ENCODE measurements at places on chromosomes 13 and 19.
A peak's percentile ranks its signal among the peaks of the same experiment; 100 is the strongest.

DNA sequence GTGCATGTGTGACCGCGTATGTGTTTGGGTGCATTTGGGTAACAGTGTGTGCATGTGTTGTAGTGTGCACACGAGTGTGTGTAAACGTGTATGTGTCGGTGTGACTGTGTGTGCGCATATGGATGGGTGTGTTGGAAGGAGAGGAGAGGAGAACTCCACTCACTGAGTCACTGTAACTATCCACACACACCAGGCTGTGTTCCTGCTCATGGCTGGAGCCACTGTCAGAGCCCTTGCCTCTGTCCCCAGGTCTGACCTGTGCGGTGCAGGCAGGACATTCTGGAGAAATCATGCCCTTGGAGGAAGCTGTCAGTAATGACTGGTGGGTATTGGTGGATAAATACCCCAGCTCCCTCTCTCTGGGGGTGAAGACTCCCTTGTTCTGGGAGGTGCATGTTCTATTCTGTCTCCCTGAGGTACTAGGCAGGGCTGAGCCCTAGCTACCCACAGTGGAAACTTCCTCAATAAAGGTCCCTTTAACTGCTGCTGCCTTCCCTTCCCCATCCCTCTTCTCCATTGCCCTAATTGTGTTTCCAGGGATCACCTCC lies 48.4 kb downstream of the CYP4F22 start:
- no peak for DNase-seq

DNA sequence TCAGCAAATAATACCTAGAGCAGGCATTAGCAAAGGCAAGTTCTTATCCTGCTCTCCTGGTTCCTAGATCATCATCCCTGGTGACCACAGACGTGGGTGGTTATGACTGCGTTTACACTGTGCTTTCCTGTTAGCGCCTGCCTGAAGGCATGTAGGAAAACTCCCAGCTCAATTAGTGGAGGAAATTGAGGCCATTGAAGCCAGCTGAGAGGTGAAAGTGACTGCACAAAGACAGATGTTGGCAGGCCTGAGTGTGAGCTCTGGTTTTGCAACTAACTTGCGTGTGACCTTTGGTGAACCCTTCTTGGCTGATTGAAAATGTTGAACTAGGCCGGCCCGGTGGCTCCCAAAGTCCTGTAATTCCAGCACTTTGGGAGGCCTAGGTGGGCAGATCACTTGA lies 17.5 kb upstream of the NWD1 start:
- DNase-seq: no peak

DNA sequence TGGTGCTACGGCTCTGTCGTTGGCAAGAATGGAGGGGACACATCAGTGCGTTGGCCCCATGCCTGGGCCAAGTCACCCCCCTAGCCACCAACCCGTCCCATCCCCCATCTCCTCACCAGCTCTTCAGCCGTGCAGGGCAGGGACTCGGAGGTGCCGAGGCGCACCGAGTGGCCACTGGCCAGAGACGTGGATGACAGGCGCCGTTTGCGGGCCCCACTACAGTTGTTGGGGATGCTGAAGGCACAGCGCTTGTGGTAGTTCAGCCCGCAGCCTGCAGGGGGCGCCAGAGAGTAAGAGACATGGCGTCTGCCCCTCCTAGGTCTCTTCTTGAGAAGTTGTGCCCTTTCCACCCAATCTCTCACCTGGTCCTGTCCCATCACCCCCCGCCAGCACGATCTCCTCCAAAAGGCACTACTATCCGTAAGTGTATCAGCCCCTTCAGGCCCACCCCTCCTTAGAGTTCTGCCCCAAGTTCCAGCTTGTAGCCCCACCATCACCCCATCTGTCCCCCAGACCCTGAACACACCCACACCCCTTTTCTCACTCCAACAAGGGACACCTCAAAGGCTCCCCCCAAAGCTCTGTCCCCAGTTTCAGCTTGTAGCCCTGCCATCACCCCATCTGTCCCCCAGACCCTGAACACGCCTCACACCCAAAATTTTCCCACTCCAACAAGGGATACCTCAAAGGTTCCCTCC lies 12.4 kb downstream of the PRKD2 start:
- DNase-seq: peak; percentile 34

- no peak for DNase-seq
Measured at GRCh38 chr13:40194224-40194806, 472.1 kb downstream of the FOXO1 start.

- DNase-seq: peak; percentile 18
Measured at GRCh38 chr13:65336916-65337315, 1893.2 kb downstream of the PCDH9 start.

DNA sequence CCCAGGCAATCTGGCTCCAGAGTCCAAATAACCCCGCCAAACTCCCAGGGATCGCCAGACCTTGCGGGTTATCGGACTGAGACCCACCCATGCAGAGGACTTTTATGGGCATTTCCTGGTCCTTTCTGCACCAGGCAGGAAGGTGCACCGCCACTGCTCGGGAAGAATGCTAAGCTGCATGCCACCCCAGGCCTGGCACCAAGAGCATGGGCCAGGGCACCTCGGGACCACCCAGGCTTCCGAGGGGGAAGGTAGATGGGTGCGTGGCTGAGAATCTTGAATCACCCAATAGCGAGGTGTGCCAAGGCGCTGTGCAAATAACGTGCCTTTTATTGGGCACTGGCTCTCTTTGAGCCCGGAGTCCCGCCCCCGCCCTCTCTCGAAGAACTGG lies 422 bp upstream of the ZNF575 start:
- DNase-seq: peak; percentile 61

- DNase-seq: no peak
Measured at GRCh38 chr13:105345730-105346129, 1189.7 kb downstream of the EFNB2 start.

DNA sequence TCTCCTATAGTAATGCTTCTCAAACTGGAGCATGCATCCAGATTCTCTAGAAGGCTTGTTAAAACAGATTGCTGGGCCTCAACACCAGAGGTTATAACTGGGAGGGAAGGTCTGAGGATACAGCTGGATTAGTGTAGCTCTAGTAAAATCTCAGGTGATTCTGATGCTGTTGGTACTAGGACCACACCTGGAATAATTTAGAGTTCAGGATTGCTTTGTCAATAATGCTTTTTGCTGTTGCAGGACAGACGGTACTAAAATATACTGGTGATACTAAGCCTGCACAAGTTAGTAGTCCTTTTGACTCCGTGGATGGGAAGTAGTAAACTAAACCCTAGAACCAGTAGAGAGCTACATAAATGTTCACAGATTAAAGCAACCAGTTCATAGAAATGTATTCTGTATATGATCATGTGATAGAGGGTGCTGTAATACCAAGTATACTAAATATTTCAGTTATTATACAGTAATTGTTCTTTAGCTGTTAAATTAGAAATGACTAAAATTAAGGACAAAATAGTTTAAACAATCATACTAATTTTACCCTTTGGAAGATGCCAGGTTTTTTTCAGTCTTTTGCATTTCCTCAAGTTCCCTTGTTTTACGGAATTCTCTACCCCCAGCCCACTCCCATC lies 258.2 kb upstream of the STARD13 start:
- DNase-seq: peak; percentile 64

DNA sequence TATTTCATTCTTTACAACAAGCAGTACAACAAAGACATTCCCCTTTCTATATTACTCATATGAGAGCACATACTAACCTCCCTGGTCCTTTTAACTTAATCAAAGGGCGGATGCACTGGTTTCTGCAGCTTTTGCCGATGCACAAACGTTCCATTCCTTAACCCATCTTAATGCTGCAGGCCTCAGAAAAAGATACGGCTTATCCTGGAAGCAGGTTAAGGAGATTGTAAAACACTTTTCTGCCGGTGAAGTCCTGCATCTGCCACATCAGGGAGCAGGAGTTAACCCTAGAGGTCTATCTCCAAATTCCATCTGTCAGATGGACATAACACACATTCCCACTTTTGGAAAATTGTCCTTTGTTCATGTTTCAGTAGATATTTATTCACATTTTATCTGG lies 11.5 kb upstream of the ZNF814 start:
- DNase-seq: no peak

DNA sequence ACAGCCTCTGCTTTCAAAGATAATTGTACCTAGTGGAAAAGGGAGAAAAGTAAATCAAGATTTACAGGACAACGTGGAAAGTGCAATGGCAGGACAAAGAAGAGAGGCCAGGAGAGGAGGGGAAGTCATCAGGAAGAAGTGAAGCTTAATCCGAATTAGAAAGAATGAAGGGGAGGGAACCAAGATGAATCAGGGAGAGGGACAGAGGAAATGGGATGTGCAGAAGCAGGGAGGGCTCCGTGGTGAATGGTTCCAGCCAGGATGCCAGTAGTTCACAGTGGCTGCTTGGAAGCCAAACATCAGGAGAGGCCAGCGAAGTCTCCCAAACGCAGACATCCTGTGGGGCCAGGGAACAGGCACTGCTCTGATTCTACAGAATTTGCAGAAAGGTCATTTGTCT lies 144.4 kb downstream of the LIG4 start:
- DNase-seq: no peak

DNA sequence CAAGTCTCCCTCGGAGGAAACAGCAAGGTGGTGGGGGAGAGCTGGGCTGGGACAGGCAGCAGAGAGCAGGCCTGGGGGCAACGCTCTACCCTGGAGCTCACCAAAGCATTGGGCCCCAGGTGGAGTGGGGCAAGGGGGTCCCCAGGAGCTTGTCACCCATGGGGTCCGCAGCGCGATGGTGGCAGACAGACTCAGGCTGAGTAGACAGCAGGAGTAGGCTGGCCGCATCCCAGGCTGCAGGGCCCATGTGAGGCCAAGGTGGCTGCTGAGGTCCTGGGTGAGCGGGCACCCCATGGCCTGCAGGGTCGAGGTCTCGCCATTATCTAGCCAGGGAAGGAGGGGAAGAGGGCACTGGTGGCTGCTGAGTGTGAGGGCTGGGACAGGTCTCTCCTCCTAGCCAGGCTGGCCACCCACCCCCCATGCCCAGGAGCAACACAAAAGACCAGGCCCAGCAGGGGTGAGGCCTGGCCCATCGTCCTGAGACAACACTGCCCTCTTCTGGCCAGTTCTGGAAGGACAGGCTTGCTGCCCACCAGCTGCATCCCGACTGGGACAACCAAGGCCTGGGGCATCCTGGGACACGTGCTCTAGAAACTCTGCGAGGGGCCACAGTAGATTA lies 33.1 kb downstream of the CEBPG start:
- peak; percentile 26 for DNase-seq

DNA sequence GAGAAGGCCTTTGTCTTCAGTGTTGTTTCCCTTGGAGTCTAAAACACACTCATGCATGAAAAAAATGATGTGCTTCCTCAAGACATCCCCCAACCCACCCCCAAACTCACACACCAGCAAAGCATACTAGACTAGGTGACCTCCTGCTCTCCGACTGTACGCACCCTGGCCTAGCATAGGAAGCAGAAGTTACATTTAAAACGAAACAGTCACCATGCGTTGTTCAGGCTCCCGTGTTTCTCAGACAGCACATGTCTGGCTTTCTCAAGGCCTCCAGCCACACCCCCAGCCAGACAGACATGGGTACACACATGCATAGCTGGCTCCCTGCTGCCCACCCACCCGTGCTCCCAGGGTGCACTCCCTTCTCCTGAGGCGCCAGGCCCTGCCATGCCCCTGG lies 28.7 kb upstream of the C1QTNF9 start:
- no peak for DNase-seq

DNA sequence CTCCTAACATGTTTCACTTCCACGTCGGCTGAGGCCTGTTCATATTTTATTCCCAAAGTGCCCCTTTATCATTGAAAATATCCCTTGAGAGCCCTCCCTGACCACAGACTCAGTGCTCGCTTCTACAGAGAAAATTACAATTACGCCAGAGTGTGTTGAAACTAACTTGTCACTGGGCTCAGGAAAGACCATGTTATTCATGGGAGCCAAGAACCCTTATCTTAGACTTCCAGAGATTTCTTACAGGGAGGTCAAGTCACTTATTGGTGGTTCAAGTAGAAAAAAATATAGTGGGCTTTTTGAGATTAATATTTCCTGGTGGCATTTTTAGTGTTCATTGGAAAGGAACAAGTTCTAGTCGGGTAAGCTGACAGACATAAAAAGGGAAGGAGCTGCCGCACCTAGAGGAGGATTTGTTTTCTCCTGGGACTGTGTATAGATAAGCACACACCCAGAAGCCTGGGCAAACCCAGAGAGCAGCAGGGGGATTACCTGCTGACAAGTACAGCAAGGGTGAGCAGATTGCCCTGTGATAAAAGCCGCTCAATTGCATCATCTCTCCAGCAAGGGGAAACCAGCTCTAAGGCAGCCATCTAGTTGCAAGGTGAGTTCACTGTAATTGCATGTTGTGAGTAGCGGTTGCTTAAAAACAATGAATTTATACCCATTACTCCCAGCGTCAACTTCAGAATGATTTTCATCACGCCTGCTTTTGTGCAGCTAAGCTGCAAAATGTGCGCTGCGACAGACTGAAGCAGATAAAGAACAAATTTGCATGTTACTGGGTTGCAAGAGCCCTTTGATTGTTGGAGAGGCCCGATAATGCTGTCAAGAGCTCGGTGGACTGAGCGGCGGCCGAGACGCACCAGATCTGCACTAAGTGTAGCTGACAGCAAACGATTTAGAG lies 46.2 kb downstream of the DCT start:
- peak; percentile 90 for DNase-seq

DNA sequence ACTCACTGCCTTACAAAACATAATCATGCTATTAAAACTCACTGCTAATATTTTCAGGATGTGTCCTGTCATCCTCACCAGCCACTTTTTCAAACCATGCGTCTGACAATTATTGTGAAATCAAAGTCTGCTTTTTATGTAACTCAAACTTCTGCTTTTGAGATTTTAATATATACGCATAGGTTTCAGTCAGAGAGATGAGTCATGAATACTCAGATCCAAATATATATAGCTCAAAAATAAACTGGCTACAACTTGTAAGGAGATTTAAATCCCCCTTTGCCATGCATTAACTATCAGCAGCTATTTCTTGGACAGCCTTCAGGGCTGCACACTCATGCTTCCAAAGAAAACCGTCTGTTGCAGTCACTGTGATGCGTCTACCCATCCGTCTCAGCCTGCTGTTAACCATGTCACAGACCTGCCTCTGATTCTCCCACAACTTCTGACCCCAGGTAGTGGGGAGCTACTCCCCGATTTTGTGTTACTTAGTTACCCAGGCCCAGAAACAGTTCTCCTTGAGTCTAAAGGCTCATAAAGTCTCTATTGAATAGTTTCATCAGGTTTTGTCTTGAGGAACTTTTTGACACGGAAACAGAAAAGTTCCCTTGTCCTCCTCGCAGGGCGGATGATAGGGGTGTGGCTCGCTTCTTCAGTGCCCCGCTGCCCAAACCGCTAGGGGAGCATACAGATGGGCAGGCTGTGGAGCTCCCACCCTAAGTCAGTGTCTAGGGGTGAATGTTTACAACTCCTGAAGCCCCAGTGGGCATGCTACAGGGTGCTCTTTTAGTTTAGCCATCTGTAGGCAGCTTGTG lies 33.8 kb upstream of the SGCG start:
- no peak for DNase-seq

GRCh38 chr13:100714478-100714877 lies 39.9 kb upstream of the TMTC4 start:
- DNase-seq: no peak

GRCh38 chr13:77698201-77699058 lies 943 bp downstream of the SLAIN1 start:
- DNase-seq: peak; percentile 69

DNA sequence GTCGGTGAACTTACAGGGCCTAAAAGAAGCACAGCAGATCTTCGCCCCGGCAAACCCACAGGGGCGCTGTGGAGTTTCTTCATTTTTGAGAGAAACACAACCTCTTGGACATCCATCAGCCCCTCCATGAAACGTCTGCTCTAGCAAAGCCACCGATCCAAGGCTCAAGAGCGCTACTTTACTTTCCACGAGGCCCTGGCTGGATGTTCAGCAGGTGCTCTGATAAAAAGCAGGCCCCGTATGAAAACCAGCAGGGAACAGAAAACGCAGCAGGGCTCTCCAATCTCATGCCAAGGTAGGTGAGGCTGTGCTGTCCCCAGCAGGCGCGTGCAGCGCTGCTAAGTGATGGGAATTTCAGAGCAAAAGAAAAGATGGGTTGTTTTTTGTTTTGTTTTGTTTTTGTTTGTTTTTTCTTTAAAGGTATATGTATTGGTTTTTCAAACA lies 86.7 kb downstream of the IRS2 start:
- DNase-seq: no peak
